Activated T-helper 1 cell treated with anti-CD3 and anti-CD28 coated beads, Interleukin-2, amount 50 U/mL, for 16 hours (primary cell): ENCODE measurements at places on chromosomes 1 and 21.

GRCh38 chr21:25254491-25255174 is 352.6 kb downstream of the MRPL39 start:
- no peak for DNase-seq

DNA sequence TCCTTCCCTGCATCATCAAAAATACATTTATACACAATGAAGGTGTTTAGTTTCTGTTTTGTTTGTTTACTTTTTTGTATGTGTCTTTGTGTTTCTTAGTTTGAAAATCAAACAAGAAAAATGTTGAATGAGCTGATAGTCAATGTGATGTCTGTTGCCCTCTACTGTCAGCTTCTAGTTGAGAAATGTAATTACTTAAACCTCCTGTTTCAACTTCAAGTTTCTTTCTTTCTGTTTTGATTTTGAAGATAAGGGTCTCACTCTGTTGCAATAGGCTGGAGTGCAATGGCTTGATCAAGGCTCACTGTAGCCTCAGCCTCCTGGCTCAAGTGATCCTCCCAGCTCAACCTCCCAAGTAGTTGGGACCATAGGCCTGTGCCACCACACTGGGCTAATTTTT is 37.5 kb downstream of the SPTA1 start:
- DNase-seq: no peak

DNA sequence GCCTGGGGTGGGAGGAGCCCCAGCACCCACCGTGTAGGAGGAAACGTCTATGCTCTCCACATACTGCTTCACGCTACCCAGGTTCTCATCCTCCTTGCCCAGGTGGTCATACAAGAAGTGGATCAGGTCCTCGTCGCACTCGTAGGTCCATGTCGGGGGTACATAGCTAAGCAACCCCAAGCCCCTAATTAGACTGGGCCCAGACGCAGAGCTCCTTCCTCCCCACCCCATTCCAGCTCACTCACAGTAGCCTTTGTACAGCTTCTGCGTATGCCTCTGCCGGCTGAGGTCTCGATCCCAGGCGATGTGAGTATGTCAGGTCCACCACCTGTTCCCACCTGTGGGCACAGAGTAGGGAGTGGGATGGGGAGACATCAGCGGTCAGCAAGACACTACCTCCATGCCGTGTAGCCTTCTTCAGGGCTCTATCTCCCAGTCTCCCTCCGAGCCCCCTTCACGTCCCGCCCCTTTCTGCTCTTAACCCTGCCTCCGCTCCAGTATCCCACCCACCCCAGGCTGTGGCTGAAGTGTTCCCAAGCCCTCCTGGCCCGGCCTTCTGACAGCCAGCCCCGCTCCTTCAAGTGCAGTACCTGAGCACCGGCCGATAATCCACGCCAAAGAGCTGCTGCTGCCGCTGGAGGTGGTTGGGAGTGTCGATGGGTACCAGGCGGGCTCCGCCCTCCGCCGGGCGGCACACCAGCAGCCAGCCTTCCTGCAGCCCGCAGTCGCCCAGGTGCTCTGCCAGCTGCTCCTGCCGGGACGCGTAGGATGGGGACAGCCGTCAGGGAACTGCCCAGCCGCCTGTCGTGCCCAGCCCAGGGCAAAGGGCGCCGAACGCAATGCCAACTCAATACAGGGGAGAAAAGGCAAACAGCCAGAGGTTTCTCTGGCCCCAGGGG is 919 bp downstream of the HECTD3 start:
- no peak for DNase-seq

- no peak for DNase-seq
Observed at GRCh38 chr1:176501599-176501998, 38.6 kb downstream of the PAPPA2 start.

- DNase-seq: no peak
Observed at GRCh38 chr1:162502928-162503327, 5.3 kb downstream of the UHMK1 start.

- no peak for DNase-seq
Observed at GRCh38 chr1:62500210-62500609, 63.4 kb downstream of the USP1 start.

GRCh38 chr21:41280115-41280919 is 36.3 kb upstream of the FAM3B start:
- no peak for DNase-seq

DNA sequence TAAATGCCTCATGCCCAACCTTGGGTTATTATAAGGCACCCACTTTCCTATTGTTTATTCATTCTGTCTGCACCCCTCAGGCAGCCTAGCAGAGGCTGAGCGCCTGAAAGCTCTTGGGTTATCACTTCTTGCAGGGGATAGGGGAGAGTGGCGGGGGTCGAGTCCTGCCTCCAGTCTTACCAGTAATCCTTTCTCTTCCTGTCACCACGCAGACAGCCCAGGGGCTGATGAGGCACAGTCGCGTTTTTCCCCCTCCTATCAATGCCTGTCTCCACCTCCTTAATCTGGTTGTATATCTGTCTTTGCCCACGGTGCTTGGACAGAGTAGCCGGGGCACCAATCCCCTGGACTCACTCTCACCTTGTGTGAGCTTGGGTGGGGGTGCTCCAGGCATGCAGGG is 733.1 kb downstream of the MATN1 start:
- no peak for DNase-seq

GRCh38 chr1:2438038-2438437 is 25.7 kb upstream of the PEX10 start:
- DNase-seq: no peak

GRCh38 chr1:225182716-225183115 is 245.1 kb downstream of the LBR start:
- DNase-seq: no peak

GRCh38 chr1:162708286-162708685 is 76.0 kb downstream of the DDR2 start:
- DNase-seq: no peak

DNA sequence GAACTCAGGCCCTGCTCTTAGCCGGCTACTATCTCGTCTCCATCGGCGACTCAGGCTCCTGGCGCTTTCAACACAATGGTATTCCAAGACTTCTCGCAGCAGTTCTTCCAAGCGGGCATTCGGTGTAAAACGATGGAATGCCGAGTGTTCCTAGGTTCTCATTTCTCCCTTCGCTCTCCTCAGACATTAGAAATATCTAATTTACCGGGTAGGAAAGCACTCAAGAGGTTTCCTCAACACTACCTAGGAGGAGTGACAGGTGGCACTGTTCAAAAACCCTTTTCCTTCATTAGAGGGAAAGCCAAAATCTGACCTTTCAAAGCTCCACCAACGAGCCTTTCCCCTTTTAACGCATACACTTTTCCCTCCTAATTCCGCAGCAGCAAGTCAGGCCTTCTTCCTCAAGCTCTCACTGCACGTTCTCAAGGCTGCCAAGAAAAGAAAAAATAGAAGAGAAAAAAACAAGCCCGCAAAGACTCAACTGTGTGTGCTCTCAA is 601 bp downstream of the UBE2G2 start:
- no peak for DNase-seq

DNA sequence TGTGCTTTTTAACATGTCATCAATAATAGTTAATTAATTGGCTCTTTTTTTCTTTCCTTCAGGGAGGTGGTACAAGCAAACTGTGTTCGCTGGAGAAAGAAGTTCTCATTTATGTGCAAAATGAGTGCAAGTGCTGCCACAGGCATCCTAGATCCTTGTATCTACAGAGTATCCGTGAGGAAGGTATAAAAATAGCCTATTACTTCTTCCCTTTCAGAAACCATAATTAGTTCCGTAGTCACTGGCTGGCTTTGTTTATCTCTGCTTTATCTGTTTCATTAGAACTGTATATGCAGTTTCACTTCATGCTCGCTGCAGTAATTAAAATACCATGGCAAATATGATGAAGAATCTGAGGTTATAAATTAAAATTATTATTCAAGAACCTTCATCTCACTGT is 40.6 kb downstream of the EEIG2 start:
- no peak for DNase-seq

DNA sequence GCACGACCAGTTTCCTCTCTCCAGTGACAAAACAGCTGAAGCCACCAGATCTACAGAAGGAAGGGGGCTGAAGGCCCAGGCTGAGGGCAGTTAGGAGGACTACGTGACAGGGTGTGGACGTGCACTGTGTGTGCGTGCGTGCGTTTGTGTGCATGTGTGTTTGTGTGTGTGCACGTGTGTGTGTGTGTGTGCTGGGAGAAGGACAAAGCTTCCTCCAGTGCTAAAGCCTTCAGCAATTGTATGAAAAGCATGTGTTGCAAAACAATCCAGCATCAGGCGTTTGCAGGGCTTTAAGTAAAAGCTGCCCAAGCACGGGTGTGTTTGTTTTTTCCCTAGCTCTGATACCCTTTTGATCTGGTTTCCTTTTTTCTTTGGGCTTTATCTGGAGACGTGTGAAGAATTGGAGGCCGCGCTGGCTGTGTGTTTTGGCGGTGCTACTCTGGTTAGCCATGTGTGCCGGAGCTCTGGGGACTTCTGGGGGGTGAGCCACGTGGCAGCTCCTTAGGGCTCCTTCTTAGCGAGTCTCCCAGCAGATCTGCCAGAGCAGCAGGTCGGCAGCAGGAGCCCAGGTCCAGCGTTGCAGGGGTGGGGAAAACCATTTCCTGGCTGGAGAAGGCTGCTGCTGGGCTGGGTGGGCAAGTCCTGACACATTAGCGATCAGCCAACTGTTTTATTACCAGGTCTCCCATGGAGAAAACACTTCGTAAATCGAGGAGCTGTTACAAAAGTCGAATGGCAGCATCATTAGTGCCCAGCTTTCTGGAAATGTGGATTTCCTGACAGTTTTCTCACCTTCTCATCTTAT is 73.4 kb downstream of the UCK2 start:
- no peak for DNase-seq

DNA sequence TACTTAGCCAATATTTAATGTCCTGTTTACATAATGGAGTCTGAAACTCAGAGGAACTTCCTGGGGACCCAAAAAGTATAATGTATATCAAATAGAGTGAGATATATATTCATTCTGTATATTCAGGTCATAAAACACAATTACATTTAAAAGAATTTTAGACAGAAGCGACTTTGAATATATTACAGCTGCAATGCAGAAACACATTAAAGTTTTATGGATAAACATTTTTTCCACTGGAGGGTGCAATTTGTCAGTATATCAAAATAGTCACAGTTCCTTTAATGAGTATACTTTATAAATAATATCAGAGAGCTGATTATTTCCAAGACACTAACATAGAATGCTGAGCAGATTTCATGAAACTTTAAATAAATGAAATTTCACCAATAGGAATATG is 43.9 kb upstream of the CRB1 start:
- no peak for DNase-seq

GRCh38 chr1:201715801-201716741 is 112.9 kb upstream of the IPO9 start:
- DNase-seq: no peak

DNA sequence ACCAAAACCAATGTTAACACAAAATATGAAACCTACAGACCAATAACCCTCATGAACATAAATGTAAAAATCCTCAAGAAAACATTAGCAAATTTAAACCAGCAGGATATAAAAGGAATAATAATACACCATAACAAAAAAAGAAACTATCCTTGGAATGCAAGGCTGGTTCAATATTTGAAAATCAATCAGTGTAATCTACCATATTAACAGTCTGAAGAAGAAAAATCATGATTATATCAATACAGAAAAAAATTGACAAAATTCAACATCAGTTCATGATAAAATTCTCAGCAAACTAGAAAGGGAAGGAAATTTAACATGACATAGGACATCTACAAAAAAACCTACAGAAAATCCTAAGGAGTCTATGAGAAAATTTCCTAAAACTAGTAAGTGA is 19.8 kb downstream of the PRMT2 start:
- no peak for DNase-seq

DNA sequence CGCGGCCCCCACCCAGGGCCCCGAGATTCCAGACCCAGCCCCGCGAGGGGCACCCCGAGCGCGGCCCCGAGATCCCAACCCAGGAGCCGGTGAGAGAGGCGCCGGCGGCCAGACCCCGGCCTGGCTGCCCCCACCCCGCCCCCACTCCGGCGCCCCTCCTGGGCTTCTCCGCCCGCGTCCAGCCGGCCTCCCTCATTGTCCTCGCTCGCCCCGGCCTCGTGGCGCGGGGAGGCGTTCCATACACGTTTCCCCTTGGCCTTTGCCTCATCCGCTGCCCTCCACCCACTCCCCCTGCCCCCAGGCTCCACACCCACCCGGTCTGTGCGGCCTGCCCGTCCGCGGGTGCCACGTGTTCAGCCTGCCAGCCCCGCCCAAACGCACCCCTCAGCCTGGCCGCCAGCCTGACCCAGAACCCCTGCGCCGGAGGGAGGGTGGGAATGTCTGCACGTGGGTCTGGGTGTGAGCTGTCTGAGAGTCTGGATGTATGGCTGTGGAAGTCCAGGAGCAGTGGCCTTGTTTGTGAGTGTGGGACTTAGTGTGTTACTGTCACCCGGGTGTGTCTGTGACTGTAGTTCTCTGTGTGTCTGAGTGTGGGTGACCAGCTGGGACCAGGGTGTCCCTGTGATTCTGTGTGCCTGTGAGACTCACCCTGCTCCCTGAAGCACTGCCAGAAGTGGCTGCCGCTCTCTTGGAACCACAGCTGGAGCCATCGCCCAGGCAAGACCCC is 681 bp downstream of the B4GALT2 start:
- no peak for DNase-seq

- no peak for DNase-seq
Observed at GRCh38 chr1:191290441-191290840, 812.8 kb upstream of the BRINP3 start.

- no peak for DNase-seq
Observed at GRCh38 chr1:18927082-18927653, 24.8 kb upstream of the ALDH4A1 start.

DNA sequence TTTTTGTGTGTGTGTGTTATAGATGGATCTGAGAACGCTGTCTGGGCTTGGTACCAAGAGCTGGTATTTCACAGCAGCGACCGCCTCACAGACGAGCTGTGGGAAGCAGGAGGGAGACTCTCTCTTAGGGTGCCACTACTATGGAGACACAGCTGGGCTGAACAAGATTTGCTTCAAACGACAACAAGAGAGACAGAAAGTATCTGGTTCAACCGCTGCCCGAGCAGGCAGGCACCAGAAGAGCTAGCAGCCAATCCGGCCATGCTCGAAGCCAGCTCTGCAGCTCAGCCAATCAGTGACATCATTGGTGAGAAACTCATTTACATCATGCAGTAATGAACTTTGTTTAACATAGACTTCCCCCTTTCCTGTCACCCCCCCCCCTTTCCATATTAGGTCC is 341.3 kb downstream of the USP25 start:
- no peak for DNase-seq

DNA sequence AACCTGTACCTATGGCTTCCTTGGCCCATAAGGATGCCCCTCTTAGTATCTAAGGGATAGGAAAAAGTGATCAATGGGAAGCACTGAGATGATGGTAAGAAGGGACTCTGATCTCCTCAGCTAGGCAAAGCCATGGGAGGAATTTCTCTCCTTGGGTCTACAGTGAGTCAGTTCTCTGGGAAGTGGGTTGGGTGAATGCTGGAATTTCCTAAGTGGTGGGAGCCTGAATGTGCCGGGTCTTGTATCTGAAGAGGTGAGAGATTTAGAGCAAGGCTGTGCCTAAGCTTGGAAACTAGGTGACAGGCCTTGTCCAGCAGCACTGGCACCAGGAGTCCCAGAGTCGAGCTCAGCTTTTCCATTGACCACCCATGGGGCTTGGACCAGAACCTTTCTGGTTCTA is 96.3 kb upstream of the SLC2A1 start:
- DNase-seq: no peak
